G401 (cell line): ENCODE measurements at places on chromosomes 1 and 21. TPM values are rescaled to one million over a fixed set of nuclear protein-coding genes. Genes with fewer than 3 reads are reported as not detected.

The MYOG gene
- not detected in 2 replicates for total RNA-seq

DNA sequence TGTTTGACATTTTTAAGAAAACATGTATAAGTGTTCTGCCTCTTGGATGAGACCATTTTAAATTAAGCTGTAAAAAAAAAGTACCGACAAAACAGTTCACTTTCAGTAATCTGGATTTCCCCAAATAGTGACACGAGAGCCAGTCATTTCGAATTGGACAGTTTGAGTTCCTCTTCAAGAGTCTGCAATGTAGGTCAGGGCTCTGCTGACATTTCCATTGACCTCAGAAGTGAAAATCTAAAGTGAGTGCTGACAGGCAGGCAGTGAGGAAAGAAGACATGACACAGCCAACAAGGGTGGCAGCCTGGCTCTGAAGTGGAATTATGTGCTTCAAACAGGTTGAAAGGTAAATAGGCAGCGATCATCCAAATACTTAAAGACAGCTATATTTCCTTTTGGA, at the start of gene IL23R:
TSS of gene IL23R (plus strand) at position 259 of the 400 bp plus-strand sequence. CDS start 1,667 bp downstream, outside the sequence.
- DNase-seq, result no peak

The USH2A gene
- not detected in 2 replicates for total RNA-seq

DNA sequence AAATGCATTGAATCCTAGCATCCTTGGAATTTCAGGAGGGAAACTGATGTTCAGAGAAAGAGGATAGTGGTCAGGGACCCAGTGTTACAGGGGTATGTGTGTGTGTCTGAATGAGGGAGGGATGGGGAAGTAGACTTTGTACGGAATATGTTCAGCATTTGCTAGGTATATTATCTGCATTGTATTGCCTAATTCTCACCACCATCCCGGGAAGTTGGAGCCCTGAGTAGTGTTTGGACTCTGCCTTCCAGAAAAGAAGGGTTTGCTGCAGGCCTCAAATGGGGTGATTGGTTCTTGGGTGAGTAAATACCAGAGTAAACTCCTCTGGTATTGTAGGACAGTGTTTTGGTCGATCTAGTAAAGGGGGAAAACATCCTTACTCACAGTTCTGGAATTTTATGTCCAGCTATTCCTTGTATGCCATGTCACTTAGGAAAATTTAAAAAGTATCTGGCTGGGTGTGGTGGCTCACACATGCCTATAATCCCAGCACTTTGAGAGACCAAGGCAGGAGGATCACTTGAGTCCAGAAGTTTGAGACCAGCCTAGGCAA, 7.1 kb upstream of the ZNF496 start:
- no peak for DNase-seq

DNA sequence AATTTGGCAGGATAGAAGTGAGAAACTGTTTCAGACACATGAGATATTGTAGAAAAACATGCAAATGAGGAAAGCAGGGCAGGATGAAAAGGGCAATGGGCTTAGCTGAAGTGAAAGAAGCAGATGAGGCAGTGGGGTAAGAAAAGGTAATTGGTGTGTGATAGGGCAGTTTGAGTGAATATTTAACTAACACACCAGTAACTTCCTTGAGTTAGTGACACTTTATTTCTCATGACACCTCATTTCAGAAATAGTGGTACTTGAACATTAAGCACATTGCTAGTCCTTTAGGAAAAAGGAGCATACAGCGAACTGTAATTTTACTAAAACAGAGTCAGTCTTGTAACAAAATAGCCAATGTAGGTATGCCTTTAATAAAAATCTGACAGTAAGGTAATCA, 415.0 kb downstream of the DPYD start:
- no peak for DNase-seq

DNA sequence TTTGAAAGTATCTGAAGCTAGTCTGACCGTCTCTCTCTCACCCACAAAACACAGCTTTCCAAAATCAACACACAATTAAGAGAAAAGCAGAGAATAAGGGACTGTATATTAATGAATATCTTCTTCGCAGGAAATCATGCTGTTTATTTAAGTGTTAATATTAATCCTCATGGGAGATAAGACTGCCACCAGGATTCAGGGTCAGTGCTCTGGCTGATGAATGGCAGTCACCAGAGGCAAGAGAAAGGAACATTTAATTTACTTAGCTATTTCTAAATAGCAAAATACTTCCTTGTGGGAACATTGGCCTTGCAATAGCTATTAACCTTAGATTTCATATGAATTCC, 2.2 kb downstream of the SCYL3 start:
- no peak for DNase-seq

The RHBG gene
- total RNA-seq, result 0.06 and 3.5 TPM in 2 replicates

The SYNC gene
- total RNA-seq, result 6.5 and 7.9 TPM in 2 replicates

The LCE3E gene
- total RNA-seq, result not detected in 2 replicates

The KPRP gene
- total RNA-seq, result not detected in 2 replicates

The TSPAN2 gene
- not detected in 2 replicates for total RNA-seq

The IL10 gene
- not detected in 2 replicates for total RNA-seq
